Cerebellar cortex (tissue), 1 donor: ENCODE measurements at places on chromosomes 2 and 18.

DNA sequence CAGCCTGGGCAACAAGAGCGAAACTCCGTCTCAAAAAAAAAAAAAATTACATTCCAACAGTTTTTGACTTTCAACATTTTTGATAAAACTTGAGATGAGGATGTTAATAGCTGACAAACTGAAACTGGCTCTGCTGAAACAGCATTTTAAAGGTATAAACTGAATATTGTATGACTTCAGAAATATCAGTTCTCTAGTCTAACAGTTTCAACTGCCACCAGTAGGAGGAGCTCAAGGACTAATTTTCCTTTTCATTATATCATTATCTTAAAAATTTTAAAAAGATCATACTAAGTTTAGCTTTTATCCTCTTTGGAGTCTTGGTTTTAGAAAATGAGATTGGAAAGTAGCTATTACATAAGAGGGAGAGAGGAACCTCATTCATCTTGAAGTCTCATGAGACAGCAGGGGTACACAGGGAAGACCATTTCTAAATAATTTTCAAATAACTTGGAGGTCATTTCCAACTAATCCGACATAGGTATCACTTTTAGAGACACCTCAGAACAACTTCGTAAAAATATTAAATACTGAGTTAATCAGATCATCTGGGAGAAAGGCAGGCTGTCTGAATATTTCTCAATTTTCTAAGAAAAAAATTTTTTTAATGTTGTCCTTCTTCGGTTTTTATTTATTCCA lies 37.6 kb upstream of the MCM6 start:
- peak; percentile 36 for DNase-seq

- no peak for DNase-seq
Measured at GRCh38 chr2:127118038-127118437, 11.1 kb upstream of the BIN1 start.

DNA sequence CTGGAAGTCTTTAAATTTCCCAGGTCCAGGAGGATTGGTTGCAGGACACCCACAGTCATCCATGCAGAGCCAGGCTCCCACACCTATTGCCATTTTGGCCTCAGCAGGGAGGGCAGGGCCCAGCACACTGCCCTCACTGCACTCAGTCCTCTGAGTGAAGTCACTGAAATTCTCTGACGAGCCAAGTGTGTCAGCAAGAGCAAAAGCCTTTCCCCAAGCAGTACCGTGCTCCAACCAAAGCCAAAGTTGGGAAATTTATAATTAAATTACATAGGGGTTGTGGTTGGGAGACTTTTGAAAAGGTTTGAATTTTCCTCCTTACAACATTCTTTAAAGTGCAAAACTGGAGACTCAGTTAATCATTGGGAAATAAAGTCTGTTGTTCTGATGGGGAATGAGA lies 98.5 kb upstream of the CD226 start:
- no peak for DNase-seq

DNA sequence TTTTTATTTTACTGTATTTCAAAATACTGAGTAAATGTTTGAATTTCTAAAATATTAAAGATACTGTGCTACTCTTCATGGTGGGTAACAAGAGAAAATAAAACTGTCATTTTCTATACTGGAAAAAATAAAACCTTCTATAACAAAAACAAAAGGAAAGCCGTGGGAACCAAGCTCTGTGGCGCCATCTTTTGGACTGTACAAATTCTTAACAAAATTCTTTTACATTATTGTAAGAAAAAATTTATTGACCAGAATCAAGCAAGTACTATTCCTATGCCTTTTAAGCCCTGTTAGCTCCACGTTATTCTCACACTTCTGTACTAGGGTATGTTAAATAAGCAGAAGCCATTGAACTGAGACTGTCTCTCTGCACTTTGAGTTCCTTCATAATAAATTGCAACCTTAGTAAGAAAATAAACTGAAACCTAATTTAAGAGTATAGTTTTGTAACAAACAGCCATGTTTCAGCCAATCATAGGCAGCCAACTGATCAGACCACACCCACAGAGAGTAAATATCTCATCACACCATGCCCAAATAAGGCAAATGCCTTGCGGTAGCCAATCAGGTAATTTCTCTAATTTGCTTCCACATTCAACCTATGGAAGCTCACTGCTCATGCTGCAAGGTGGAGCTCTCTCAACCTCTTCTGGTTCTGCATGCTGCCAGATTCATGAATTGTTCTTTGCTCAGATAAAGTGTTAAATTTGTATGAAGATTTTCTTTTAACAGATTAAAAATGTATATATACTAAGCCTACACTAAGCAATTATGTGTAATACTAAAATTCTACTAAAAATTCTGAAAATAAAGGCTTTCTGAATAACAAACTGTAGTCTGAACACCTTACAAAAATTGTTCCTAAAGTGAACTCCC lies 42.2 kb downstream of the HIBCH start:
- peak; percentile 33 for DNase-seq

GRCh38 chr2:31078579-31079105 lies 59.6 kb downstream of the GALNT14 start:
- no peak for DNase-seq

DNA sequence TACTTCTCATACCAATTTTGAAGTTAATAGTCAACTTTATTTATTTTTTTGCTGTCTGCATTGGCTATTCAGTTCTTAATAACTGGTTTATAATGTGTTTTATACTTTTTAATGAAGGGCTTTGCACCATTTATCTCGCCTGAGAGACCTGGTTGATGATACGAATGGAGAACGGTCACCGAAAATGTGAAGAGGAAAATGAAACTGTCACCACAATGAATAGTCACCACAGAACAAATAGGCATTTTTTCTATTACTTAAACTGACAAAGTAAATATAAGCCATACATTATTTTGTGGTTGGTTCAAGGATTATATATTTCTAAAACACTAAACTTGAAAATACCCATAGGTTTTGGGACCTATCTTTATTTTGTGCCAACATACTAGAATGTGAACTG lies 20.4 kb downstream of the C18orf54 start:
- DNase-seq = no peak

GRCh38 chr2:38214209-38214717 lies 138.3 kb upstream of the CYP1B1 start:
- no peak for DNase-seq

- DNase-seq = no peak
Measured at GRCh38 chr2:109582928-109583895, 30.6 kb downstream of the SEPTIN10 start.

DNA sequence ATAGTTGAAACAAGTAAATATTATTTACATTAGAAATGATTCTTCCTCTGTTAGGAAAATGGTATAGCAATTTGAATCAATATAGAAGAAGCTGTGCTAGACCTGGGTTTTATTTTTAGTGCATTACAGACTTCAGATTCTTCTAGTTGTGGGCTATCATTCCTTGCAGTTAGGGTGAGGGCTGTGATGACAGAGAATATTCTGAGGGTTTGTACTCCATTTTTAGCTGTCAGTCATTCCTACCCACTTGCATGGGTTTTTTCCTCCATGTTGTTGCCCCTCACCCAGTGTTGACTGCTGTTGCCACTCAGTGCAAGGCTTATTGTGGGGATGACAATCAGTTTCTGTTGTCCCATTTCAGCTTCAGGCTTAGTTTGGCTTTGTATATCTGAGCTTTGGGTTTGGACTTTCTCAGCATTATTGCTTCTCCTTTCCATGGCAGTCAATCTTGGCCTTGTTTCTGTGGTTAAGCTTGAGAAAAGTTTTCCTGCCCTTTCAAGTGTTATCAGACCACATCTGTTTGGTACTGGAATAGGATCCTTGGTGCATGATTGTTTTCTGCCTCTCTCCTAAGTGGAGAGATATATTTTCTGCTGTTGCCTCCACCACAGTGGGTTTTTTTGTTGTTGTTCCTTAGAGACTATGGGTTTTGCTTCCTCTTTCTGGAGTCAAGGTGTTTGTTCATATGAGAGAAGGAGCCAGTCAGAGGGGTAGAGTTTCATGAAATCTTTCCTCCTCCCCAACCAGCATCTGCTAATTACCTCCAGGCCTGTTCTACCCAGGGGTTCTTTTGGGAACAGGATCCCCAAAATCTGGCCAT lies 312.7 kb upstream of the CWC22 start:
- no peak for DNase-seq
